Endodermal cell (in vitro differentiated cells): ENCODE measurements at places on chromosomes 4 and X. TPM values are rescaled to one million over a fixed set of nuclear protein-coding genes. Genes with fewer than 3 reads are reported as not detected.

The TRO gene
- total RNA-seq: 169 to 295 TPM (median 179 TPM) in 3 replicates

The FAM9A gene
- total RNA-seq: not detected in 2 replicates

The PNMA6A gene
- total RNA-seq: 5.2 and 7.1 TPM in 2 replicates

The GAGE12H gene
- total RNA-seq: not detected in 3 replicates

The SYNPO2 gene
- 0.09 TPM in 1 of 3 replicates, not detected in the others for total RNA-seq

The GRSF1 gene
- total RNA-seq: 123 and 134 TPM in 2 replicates

The ETDB gene
- not detected in 2 replicates for total RNA-seq

The MAGEA2B gene
- not detected in 3 replicates for total RNA-seq

The HPSE gene
- total RNA-seq: 1.1 and 1.8 TPM in 2 replicates

The STOX2 gene
- 12.7 and 13.1 TPM in 2 replicates for total RNA-seq

The FAM241A gene
- 0.18 and 0.23 TPM in 2 replicates for total RNA-seq

The FAM149A gene
- 3.3 and 5.3 TPM in 2 replicates for total RNA-seq

The KIAA1210 gene
- total RNA-seq: not detected in 3 replicates

The RHOXF2 gene
- not detected in 2 replicates for total RNA-seq

The CT45A10 gene
- not detected in 3 replicates for total RNA-seq

The KLHL13 gene
- 6.8 to 12.4 TPM (median 12.0 TPM) in 3 replicates for total RNA-seq

The C4orf51 gene
- 5.0 and 6.8 TPM in 2 replicates for total RNA-seq

The UGT2B15 gene
- not detected in 3 replicates for total RNA-seq

The DNAAF6 gene
- total RNA-seq: not detected in 3 replicates

The MAGEB2 gene
- not detected in 2 replicates for total RNA-seq

The CXCL1 gene
- total RNA-seq: not detected in 3 replicates

The SMR3B gene
- not detected in 3 replicates for total RNA-seq

The CLDN34 gene
- total RNA-seq: 0.47 TPM in 1 of 2 replicates, not detected in the other

The FABP2 gene
- not detected in 3 replicates for total RNA-seq

The STATH gene
- not detected in 3 replicates for total RNA-seq

The GYPE gene
- 0.48 and 1.4 TPM in 2 replicates for total RNA-seq

The POU3F4 gene
- total RNA-seq: 0.09 and 0.24 TPM in 2 replicates

The JAKMIP1 gene
- 11.1 to 11.2 TPM (median 11.2 TPM) in 3 replicates for total RNA-seq

The TMEM131L gene
- total RNA-seq: 8.9 and 10.8 TPM in 2 replicates

The IL3RA gene
- total RNA-seq: not detected in 2 replicates

The NONO gene
- 553 and 556 TPM in 2 replicates for total RNA-seq

The CXCL5 gene
- total RNA-seq: 0.73 to 0.92 TPM (median 0.86 TPM) in 3 replicates

The KDR gene
- 1.8 to 2.1 TPM (median 2.1 TPM) in 3 replicates for total RNA-seq

The SORBS2 gene
- 7.0 and 7.9 TPM in 2 replicates for total RNA-seq

The SSX2B gene
- not detected in 2 replicates for total RNA-seq

The FAAH2 gene
- 8.9 TPM in 2 replicates for total RNA-seq

The BEND2 gene
- total RNA-seq: not detected in 3 replicates

The CXCL13 gene
- total RNA-seq: not detected in 3 replicates

The CDS1 gene
- 5.7 and 5.8 TPM in 2 replicates for total RNA-seq

The CENPVL3 gene
- 1.8 and 2.4 TPM in 2 replicates for total RNA-seq

The USP17L10 gene
- not detected in 2 replicates for total RNA-seq

The EREG gene
- 0.09 TPM in 1 of 3 replicates, not detected in the others for total RNA-seq

The HS6ST2 gene
- 15.9 and 19.4 TPM in 2 replicates for total RNA-seq

The SPATA4 gene
- 0.45 TPM in 1 of 3 replicates, not detected in the others for total RNA-seq

The PCDH11X gene
- 0.99 to 1.1 TPM (median 1.1 TPM) in 3 replicates for total RNA-seq

The GUCY1B1 gene
- 1.8 to 3.4 TPM (median 2.9 TPM) in 3 replicates for total RNA-seq

The RNF150 gene
- 10.4 to 38.4 TPM (median 10.8 TPM) in 3 replicates for total RNA-seq

The TMPRSS11B gene
- total RNA-seq: 0.18 TPM in 1 of 3 replicates, not detected in the others

The GABRG1 gene
- 0.05 to 0.17 TPM (median 0.09 TPM) in 3 replicates for total RNA-seq

The XAGE1A gene
- not detected in 2 replicates for total RNA-seq

The SERPINA7 gene
- not detected in 2 replicates for total RNA-seq

The RAB41 gene
- total RNA-seq: not detected in 2 replicates

The DCAF12L2 gene
- 3.0 to 3.7 TPM (median 3.4 TPM) in 3 replicates for total RNA-seq
